Caudate nucleus (tissue), 63 donors: ENCODE measurements at places on chromosomes 12 and 14.

DNA sequence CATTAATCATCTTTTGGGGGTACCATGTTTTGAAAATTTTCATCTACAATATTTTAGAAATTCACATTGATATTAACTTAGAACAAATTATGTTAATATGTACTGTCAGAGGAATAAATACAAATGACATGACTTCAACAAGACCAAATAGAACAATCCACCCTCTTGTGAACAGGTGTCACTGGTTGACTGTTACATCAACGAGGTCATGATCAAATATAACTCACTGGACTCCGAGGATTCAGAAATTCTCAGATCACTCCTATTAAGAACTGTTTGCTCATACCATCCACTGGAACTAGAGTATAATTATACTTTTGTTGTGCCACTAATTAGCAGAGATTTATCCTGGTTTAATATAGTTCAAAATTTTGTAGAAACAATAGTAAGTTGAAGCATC lies 318.8 kb downstream of the PRKD1 start:
- no peak for DNase-seq

GRCh38 chr12:71477609-71478008 lies 38.0 kb downstream of the LGR5 start:
- no peak for DNase-seq

- no peak for DNase-seq
These were observed 1.9 kb downstream of the TMEM119 start for GRCh38 chr12:108595711-108596647.

DNA sequence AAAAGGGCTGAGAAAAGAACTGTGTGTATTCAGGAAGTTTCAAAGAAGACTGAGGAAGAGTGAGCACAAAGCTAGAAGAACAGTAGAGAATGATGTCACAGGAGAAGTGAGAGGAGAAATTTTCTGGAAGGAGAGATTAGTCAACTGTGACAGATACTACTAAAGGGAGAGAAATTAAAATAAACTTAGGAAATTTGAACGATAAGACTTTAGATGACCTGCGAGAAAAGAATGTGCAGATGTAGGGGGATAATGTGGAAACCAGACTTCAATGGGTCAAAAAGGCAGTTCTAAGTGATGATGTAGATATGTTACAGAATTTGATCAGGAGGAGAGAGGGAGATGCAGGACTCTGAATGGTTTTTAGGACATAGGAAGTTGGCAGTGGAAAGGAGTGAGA lies 287.4 kb downstream of the SYT1 start:
- no peak for DNase-seq

DNA sequence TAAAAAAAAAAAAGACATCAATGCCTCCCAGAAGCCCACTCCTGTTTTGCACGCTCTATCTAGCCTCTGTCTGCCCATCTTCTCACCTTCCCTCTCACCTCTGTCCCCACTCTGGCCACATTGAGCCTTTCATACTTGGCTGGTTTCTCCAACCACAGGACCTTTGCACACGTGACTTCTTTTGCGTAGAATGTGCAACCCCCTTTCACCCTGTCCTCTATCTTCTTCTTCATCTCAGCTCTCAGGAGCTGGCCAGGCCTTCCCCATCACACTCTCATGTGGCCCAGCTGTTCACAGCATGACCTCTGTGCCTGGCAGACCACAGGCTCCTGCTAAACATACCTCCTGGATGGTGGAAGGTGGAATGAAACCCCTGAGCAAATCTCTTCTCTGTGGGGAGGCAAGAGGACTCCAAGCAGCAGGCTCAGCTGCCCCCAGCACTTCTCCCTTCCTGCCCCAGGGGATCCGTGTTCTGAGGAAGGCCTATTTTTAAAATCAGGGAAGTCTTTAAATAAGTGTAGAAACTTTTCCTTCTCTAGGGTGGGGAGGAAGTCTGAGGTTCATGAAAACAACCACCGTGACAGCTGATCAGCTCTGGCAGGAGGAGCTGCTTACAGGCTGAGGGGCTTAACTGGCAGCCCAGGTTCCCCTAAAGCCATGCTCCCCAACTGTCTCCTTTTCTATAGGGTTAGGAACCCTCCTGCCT lies 11.6 kb downstream of the HVCN1 start:
- no peak for DNase-seq

DNA sequence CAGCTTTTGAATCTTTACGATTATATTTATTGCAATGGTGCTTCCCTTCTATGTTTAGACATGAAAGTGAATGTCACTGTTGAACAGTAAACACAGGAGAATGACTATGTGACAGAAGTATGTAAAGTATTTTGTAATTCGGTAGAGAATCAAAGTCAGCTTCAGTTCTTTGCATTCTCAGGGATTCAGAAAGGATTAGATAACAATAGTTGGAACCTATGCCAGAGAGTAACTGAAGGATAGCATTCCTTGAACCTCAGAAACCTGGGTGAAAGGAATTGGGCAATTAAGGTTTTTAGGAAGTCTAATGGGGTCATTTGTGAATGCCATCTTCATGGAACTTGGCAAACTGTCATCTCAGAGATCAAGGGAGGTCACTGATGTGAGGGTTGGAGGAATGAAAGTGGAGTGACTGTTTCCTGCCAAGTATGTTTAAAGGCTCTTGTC lies 305.3 kb upstream of the DDHD1 start:
- DNase-seq: no peak
